ENCODE measurements at places on chromosomes 12 and 14.

- DNase-seq: no peak
Observed at GRCh38 chr14:78259831-78260230, 89.7 kb downstream of the NRXN3 start.

- DNase-seq: no peak
Observed at GRCh38 chr14:36479344-36479743, 40.7 kb downstream of the NKX2-1 start.

DNA sequence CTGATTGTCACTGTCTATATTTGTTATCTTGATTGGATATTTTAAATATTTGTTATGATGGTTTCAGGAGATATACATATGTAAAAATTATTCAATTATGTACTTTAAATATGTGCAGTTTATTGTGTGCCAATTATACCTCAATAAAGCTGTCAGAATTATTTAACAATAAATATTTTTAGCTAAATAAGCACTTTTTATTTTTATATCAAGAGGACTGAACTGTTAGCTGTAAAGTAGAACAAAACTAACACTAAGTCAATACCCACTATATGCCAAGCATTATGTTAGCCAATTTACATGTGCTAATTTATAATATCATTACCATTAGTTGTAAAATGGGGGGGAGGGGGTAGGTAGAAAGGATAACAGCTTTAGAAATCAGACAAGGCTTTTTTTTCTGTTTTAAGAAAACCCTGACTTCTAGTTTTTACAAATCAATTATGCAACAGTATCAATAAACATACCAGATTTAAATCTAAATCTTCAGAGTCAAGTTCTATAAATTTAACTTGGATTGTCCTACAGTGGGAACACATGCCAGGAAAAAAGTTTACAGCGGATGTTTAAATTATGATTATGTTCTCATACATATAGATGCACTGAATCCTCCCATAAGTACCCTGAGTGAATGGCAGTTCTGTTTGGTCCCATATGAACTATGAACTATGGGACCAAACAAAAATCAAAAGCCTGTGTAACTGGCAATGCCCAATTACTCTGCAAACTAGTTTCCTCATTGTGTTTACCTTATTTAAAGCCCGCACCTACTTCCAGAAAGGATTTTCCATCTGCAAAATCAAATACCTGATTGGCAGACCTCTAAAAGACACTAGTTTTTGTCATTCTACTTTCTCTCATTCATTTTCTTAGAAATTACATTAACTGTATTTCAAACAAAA is 2.8 kb downstream of the RALGAPA1 start:
- DNase-seq: no peak

- DNase-seq: no peak
Observed at GRCh38 chr14:102930753-102931579, 8.5 kb downstream of the AMN start.

GRCh38 chr12:29492891-29493290 is 4.6 kb downstream of the OVCH1 start:
- no peak for DNase-seq

- DNase-seq: peak; percentile 47
Observed at GRCh38 chr12:81417056-81417455, 339.2 kb downstream of the ACSS3 start.

DNA sequence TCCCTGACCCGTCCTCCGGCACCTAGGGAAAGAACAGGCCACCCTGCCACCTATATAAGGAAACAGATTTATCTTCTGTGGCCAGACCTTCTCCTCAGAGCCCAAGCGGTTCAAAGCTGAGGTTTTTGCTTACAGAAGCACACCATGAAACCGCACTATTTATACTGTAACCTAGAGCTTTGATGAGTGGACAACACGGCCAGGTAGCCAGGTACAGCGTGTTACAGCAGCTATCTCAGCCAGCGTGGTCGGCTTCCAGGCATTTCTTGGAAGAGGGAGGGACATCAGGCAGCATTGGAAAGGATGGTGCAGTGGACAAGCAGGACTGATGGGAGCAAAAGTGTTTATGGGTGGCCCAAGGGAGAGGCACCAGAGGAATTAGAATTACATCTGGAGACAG is 34.4 kb downstream of the TTC7B start:
- no peak for DNase-seq

GRCh38 chr12:124191966-124192365 is 102.9 kb upstream of the RFLNA start:
- DNase-seq: no peak

- no peak for DNase-seq
Observed at GRCh38 chr14:38818555-38818954, 284.5 kb downstream of the SEC23A start.

DNA sequence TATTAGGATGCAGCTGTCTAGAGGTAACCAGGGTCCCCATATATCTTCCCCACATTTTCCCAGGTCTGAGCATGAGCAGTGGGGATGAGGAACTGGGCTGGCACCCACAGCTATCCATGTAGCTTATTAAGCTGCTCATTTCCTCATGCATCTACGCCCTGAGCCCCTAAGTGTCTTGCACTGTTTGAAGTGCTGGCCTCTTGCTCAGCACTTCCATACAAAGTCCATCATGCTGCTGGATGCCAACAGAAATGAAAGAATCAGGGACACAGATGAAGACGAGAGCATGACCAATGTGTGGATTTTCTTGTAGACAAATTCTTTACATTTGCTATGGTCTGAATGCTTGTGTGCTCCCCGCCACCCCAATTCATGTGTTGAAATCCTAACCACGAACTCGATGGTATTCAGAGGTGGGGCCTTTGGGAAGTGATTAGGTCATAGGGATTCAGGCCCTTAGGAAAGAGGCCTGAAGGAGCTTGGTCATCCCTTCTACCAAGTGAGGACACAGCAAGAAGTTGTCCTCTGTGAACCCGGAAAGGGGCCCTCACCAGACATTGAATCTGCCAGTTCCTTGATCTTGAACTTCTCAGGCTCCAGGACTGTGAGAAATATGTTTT is 54.5 kb downstream of the C12orf75 start:
- DNase-seq: no peak

GRCh38 chr12:58046271-58046670 is 104.9 kb downstream of the ATP23 start:
- DNase-seq: no peak

DNA sequence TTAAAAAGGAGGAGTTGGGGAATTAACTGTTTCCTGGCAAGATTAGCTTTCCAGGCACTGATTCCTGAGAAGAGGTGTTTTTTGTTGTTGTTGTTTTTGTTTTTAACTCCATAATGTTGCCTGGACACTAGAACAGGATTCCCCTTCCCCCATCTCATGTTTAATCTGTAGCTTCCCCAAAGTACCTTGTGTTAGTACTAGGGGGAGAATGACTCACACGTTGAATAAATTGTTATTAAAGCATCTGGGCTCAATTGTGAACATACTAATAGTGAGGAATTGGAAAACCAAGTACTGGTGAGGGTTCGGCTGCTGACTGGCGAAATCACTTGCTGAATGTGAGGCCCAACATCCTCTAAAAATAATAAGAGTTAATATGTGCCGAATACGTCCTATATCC is 1.3 kb upstream of the GNG2 start:
- no peak for DNase-seq

- DNase-seq: no peak
Observed at GRCh38 chr12:111291357-111291756, 77.5 kb downstream of the PHETA1 start.

DNA sequence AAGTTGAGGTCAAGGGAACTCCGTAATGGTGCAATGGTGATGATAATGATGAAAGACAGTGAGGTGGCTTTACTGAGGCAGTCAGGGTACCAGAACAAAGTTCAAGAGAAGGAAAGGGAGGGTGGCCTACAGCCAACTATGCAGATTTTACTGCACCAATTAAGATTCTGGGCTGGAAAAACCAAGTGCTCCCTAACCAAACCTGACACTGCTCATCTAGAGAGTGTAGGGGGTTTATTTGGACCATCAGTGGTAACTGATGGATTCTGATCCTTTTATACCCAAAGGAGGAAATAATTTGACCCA is 387 bp downstream of the LRRC9 start:
- no peak for DNase-seq

DNA sequence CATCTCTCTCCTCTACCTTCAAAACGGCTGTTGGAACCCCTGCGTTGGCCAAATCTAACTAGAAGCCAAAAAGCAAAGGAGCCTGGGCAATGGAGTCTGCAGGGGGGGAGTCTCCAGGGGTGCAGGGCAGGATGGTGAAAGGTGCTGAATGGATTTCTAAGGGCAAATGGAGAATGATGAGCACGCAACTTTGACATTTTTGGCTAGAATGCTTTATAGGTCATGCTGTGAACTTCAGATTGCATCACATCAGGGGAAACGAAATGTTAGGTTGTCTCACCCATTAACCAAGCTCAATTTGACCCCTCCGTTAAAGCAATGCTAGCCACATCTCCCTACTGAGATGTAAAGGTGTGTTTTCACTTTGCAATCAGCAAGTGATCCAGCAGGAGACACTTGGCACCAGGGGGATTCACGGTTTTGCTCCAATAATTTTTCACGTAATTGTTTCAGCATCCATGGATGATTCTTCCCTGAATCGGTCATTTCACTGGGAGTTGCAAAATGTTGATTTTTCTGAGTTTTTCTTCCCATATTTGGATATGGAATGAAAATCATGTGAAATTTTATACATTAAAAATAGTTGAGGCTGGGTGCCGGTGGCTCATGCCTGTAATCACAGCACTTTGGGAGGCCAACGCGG is 78.0 kb upstream of the MDM1 start:
- no peak for DNase-seq

GRCh38 chr14:72513965-72514659 is 379.8 kb downstream of the DPF3 start:
- no peak for DNase-seq

DNA sequence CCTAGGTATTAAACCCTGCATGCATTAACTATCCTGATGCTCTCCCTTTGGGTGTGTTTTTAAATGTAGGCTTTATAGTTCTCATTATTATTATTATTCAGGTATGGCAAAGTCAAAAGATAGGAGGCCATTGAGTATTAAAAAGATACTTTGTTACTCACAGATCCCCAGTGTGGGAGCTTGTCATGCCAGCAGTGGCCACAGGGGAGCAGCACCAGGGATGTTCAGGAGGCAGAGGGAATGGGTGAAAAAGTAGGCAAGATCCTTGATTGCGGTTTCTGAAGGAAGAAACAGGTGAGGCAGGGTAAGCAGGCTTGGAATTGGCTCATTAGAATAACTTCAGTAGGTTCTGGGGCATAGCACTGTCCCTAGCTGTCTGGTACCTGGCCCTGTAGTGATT is 382.2 kb downstream of the MED13L start:
- no peak for DNase-seq
